ENCODE measurements at places on chromosomes 3 and 15.
A peak's percentile ranks its signal among the peaks of the same experiment; 100 is the strongest.

- DNase-seq, result no peak
Observed at GRCh38 chr3:115784739-115785536, 161.6 kb downstream of the GAP43 start.

DNA sequence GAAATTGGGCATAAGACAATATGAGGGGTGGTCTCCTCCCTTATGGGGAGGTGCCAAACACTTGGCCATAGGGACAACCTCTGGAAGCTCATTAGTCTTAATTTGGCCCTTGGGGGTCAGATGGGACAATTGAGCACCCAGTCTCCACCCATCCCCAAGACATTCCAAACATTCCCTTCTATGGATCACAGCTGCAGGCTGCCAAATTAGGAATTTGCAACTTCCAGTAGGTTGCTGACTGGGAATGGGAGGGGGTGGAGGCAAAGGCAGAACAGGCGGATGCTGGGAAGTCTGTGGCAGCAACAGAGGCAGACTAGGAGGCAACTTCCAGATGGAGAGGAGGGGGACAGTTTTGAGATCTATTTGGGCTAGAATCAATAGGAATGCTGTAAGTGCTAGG, 1.4 kb upstream of the PDHB start:
- no peak for DNase-seq

DNA sequence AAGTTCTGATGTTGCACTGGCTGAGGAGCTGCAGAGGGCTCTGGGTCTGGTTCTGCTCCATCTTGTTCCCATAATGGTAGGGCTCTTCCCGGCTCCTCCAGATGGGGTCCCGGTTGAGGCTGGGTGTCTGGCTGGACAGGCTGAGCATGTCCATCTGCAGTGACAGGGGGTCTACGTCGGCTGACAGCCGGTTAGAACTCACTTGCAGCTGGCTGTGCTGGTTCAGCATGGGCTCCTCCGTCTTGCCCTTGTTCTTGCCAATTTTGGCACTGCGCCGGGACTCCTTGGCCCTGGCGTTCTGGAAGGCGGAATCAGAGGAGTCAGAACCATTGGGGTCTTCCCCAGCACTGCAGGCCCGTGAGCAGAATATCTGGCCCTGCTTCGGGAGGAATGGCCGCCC, 78.1 kb downstream of the PRICKLE2 start:
- DNase-seq, result no peak

GRCh38 chr15:64568765-64569164, 108.4 kb downstream of the ZNF609 start:
- DNase-seq, result no peak

GRCh38 chr3:173618148-173618547, 220.6 kb downstream of the NLGN1 start:
- DNase-seq, result no peak

GRCh38 chr3:59878038-59878427, 828.2 kb upstream of the CFAP20DC start:
- no peak for DNase-seq

DNA sequence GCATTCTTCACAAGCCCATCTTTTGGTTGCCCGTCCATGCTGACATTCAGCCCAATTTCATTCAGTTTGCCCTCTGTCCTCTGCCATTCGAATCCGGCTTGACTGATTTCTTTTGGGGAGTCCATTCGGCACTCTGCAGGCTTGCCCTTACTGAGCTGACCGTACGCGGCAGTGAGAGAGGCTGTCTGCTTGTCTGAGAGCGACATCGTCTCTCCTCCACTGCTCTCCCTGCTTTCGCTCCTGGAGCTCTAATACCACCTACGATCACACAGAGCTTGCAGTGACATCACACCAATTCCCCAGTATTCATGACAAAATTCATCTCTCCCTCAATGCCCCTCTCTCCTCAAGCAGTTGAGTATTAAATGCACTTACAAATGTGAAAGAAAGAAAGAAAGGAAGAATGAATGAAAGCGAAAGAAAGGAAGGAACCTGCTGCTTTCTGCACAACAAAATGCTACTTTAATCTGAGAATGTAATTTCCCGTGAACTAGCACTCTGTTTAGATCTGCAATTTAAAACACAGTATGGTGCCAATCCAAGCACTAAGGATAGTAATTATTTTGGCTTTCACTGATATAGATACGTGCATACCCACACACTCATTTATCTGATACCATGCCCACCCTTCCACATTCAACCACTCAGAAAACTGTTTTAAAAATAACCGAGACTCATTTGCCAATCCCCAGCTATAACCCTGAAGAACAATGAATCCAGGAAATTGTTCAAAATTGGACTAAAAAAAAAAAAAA, 89.5 kb downstream of the DHX30 start:
- no peak for DNase-seq

DNA sequence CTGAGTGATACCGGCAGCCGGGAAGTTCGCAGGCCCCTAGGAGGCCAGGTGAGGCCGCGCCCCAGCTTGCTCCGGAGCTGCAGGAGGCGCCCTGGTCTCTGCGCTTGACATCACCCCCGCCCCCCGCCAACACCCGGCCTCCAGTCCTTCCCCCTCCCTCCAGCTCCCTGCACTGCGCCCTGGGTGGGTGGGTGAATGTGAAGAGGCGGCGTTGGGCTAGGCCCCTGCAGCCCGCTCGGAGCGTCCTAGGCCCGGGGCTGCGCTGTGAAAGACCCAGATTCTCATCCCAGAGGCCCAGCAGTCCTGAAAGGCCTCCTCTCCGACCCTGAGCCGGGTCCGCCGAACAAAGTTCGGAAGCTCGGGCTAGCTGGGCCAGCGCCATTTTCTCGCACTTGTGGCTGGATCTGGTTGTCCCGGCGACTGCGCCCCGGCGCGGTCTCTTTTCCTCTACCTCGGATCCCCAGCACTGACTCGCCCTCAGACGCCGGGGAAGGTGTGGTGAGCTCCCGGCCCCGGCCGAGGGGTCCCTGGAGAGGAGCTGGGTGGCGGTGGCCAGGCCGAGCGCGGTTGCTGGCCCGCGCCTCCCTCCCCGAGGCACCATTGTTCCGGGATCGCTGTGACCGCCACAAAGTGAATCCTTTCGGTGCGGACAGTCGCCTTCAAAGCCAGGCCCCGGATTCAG, 12.9 kb downstream of the ZIC4 start:
- DNase-seq, result no peak

DNA sequence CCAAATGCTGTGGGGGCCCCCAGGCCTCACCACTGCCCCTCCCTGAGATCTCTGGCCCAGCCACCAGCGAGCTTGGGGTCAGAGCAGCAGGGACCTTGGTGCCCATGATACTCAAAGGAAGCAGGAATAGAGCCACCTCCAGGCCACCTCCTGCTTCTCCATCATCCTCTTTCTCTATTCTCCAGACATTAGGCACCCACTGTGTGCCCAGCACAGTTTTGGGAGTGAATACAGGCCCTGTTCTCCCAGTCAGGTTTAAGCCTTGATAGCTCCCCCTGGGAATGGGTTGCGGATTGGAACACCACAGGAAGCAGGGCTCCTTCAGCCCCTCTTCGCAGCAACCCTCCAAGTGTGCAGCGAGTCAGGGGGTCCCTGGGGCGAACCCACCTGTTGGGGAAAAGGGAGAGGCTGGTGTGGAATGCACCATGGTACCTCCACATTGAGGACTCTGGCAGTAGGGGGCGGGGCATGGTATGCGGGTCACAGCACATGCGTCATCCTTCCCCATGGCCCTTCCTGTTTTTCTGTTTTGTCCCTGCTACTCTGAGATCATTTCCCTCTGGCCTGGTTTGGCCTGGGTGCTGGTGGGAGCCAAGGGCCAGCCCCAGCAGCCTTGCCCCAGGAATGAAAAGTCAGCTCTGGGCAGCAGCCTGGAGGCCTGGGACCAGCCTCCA, 14.2 kb upstream of the SEMA3B start:
- DNase-seq, result no peak

DNA sequence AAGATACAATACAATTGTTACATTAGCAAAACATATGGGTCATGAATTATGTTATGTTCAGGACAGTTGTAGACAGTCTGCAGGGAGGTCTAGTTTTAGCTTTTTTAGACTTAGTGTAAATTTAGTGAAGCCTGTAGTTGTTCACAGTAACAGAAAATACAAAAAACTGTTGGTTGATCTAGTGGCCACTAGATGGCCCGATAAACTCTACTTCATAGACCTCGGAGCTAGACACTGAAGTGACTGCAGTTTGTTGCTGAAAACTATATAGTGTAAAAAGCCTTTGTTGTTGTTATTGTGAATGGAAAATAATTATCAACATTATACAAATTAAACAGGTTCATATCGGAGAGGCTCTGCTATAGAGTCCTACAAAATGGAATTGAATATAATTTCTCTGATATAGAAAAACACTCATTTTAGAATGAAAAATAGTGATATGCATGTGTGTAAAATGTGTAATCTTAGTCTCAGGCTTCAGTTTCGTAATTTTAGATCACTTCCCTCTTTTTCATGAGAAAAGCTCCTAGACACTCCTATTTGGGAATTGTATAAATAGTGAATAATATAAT, 18.3 kb downstream of the MAGEL2 start:
- DNase-seq, result no peak

DNA sequence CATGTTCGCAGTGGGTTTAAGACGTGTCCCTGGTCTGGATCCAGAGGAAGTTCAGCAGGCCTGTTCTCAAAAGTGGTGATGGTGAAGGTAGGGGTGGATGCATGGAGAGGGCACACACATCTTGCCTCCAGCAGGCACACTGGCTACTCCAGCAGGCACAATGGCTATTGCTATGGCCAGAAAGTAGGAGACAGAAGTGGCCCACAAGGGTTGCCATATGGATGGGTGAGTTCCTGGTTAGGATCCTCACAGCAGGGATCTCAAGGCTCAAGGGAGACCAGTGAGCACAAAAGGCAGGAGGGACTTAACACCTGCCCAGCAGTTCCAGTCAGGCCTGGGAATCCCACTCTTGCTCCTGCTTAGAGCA, 107.9 kb downstream of the LRIG1 start:
- no peak for DNase-seq

DNA sequence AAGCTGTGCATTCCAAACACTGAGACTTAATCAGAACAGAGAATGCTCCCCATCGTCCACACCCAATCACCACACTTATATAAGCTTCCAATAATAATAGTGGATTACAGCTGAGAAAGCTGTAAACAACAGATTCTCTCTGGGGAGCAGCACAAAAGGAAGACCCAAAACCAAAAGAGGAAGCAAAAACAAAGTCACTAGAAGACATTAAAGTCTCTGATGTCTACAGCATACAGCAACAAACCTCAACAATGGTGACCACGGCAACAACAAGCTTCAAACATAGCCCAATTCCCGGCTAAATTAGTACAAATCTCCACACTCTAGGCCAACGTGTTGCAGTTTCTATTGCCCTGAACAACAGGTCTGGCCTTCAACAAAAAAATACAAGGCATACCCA, 37.7 kb downstream of the ZDHHC23 start:
- DNase-seq, result no peak

DNA sequence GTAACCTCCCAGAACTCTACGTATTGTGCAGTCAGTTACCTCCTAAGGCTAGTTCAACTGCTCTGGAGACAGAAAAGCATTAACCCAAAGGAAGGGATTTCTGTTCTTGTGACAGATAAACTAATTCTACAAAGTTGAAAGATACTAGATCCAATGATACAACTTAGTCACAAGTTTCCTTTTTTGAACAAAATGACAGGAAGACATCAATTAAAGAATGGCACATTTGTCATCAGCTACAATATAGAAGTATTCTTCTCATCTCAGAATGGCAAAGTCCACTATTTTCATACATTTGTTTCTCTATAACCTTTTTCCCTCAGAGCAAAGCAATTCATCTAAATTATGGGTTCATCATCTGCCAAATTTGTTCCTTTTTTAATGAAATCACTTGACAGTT, 43.7 kb downstream of the ISL2 start:
- no peak for DNase-seq

DNA sequence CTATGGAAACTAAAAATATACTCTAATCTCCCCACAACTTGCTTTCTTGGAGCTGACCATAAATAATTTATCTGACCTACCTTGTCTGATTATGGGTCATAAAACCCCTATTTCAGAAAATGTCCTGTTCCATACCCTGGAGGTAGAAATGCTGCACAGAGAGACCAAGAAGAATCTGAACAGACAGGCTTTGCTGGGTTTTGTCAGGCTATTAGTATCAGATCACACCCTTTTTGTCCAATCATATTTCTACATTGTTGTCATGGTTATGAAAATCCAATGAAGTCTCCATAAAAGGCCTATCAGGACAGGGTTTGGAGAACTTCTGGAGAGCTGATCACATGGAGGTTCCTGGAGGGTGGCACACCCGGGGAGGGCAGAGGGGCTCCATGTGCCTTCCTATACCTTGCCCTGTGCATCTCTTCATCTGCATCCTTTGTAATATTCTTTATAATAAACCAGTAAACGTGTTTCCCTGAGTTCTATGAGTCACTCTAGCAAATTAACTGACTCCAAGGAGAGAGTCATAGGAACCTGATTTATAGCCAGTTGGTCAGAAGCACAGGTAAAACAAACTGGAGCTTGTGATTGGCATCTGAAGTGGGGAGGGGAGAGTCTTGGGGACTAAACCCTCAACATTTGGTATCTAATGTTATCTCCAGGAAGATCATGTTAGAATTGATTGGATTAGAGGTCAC, 58.1 kb downstream of the NGLY1 start:
- no peak for DNase-seq

DNA sequence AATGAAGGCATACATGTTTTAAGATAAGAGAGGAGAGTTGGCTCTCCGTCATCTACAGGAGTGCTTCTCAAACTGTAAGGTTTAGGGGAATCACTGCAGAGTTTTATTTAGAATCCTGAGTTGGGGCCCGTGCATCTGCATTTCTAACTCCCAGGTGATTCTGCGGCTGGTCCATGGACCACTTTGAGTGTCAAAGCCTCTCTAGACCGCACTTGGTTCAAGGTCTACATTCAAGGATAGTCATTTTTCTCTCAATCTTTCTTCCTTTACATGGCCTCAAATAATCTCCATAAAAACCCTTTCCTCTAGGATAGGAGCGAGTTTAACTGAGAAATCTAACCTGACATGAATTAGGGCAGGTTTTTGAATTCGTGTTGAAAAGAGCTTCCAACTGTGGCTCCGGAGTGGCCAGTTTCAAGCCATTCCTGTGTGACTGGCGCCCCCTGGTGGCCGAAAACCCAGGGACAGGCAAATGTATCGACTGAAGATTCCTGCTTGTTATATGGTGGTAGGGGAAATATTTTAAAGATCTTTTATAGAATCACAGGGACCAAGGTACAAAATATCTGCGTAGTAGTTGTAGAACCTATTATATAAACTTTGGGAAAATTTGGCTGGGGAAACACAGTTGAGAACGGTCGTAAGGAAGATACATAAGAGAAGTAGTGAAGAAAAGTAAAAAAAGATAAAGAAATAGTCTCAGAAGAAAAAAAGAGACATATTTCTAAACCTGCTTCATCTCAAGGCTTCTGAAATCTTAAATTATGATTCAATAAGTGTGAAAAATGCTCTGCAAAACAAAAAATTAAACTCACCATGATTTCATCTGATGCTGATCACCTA, 11.9 kb downstream of the GABRR3 start:
- DNase-seq, result peak; percentile 99

DNA sequence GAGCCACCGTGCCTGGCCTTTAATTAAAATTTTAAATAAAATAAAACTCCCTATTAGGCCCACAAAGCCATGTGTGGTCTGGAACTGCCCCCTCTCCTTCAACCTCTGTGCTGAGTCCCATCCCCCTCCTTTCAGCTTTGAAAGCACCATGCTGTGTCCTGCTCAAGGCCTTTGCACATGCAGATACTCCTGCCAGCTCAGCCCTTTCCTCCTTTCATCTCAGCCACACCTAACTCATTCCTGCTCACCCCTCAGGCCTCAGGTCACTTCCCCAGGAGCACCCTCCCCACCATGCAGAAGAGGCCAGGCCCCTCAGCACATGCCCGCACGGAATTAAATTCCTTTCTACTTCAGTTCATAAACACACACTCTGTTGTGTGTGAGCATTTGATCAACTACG, 28.1 kb downstream of the ATRIP start:
- no peak for DNase-seq

GRCh38 chr15:52199271-52199670, 8.1 kb upstream of the GNB5 start:
- DNase-seq, result no peak

All from activated T-cell treated with anti-CD3 and anti-CD28 coated beads for 1 hour (primary cell).